ENCODE measurements at places on chromosomes 7 and 10. TPM values are rescaled to one million over a fixed set of nuclear protein-coding genes. Genes with fewer than 3 reads are reported as not detected.
A peak's percentile ranks its signal among the peaks of the same experiment; 100 is the strongest.

Gene GNB2
- 72.7 TPM for total RNA-seq

Gene NME8
- not detected for total RNA-seq

DNA sequence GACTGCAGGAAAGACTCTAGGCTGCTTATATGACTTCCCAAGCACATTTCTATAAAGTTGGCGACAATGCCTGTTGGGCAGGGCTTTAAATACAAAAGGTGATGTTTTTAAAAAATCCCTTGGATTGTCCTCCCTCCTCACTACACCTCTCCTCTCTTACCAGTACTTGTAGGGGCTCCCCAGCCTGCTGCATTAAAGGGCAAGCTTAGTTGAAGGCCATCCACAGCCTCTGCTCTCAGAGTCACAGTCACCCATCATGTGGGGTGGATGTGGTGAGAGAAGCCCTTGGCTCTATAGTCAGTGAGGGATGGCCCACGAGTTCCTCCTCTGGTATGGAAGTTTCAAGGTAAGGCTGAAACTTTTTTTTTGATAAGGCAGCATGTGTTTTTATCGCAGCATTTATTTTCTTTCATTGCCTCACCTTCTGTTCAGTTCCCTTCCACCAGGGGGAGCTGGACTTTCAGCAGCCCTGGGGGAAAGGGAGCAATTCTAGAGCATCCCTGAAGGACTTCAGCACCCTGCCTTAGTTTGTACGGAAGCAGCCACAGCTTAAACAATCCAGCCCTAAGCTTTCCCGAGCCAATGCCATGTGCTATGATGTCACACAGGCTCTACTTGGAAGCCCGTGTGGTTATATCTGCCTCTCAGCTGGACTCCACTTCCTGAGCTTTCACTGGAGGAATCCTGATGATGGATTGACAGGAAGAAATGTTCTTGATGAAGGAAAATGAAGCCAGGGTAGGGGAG lies 131.9 kb downstream of the CALCR start:
- DNase-seq = peak; percentile 27

GRCh38 chr7:128231021-128231420 lies 10.1 kb upstream of the LEP start:
- DNase-seq = no peak

- DNase-seq = no peak
These were observed 26.0 kb downstream of the GNA12 start for GRCh38 chr7:2818121-2818520.

GRCh38 chr7:131302876-131303707 lies 24.6 kb upstream of the MKLN1 start:
- DNase-seq = no peak

- peak; percentile 87 for DNase-seq
These were observed 11.5 kb downstream of the PMS2 start for GRCh38 chr7:5997210-5997808.

GRCh38 chr7:123995617-123996326 lies 37.1 kb downstream of the TMEM229A start:
- no peak for DNase-seq

DNA sequence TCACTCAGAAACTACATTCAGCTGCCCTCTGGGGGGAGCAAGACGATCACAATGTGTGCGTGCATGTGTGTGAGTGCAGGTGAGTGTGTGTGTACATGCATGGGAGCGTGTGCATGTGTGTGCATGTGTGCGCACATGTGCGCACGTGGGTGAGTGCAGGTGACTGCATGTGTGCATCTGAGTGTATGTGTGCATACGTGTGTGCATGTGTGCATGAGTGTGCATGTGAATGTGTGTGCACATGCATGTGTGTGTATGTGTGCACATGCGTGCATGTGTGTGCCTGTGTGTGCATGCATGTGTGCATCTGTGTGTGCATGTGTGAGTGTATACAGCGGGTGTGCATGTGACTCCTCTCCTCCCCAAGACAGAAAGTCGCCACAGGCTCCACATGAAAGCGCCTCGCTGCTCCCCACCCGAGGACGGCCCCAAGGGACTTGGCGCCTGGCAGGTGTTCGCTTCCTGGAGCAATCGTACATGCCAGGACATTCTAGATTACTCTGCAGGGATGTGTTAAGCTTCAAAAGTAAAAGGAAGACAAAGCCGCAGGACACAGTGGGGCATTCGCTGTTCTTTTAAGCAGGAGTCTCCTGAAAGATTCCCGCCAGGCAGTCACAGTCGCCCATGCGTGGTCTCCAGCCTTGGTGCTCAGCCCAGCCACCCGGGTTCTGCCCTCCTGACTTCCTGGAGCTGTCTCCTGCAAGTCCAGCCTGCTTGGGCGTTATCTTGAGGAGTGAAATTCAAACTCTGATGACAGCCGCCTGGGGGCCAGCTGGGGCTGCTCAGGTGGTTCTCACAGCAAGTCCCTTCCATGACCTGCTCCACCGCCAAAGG lies 42.0 kb upstream of the ADGRA1 start:
- DNase-seq = no peak

GRCh38 chr10:100655760-100656421 lies 89.5 kb upstream of the PAX2 start:
- peak; percentile 72 for DNase-seq

- DNase-seq = no peak
These were observed 34.7 kb downstream of the A1CF start for GRCh38 chr10:50850578-50851230.

- DNase-seq = peak; percentile 95
These were observed 2.2 kb downstream of the CFAP46 start for GRCh38 chr10:132939957-132940790.

GRCh38 chr10:8416192-8416701 lies 361.8 kb downstream of the GATA3 start:
- no peak for DNase-seq

All from osteoblast (primary cell).